ENCODE measurements at places on chromosomes 11 and 22. TPM values are rescaled to one million over a fixed set of nuclear protein-coding genes. Genes with fewer than 3 reads are reported as not detected.
A peak's percentile ranks its signal among the peaks of the same experiment; 100 is the strongest.

LSP1 gene
- total RNA-seq: 227 TPM

CALCB gene
- 6.8 TPM for total RNA-seq

DNA sequence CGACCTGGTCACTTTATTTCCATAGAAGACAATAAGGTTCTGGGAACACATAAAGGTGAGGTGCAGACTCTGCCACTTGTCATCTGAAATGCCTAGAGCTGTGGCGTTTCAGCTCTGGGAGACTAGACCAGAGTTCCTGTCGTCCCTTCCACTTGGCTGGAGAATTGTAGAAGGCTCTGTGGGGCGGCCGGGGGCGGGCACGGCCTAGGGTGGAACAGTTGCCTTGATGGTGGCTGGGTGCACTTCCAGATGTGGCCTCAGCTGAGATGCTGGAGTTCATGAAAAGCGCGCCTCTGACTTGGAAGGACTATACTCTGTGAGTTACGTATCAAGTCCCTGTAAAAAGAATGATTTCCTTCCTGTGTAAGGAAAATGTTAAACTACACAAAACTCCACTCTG, 16.8 kb downstream of the TRMU start:
- DNase-seq: no peak
- H3K4me3 ChIP-seq: no peak overlapping the region
- peaks cover 50% of the 10 kb centered on the region for H3K36me3 ChIP-seq
- no peak overlapping the region for H3K27ac ChIP-seq
- no peaks in the 10 kb centered on the region for H3K4me1 ChIP-seq

DNA sequence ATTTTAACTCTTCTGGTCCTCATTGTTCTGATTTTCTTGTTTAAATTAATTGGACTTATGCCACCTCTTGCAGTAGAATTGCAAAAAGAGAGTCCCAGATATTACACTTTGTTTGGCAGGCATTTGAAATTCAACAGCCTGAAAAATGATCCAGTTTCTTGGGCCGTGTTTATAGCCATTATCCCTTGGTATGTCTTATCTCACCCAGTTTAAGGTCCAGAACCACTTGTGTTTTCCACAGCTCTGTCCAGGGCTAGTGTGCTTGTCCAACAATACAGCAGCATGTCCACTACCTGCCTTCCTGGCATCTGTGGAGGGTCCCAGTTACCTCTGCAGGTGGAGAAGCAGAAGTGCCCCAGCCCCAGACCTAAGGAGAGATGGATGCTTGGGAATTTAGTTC, 397.4 kb downstream of the SOX6 start:
- H3K27ac ChIP-seq: no peak overlapping the region
- H3K36me3 ChIP-seq: no peaks in the 10 kb centered on the region
- H3K27me3 ChIP-seq: peaks cover 2% of the 10 kb centered on the region
- H3K4me3 ChIP-seq: no peak overlapping the region
- no peaks in the 10 kb centered on the region for H3K4me1 ChIP-seq
- DNase-seq: no peak

- H3K27me3 ChIP-seq: peaks cover 18% of the 10 kb centered on the region
- H3K4me1 ChIP-seq: no peaks in the 10 kb centered on the region
- no peak for DNase-seq
- H3K36me3 ChIP-seq: no peaks in the 10 kb centered on the region
- no peak overlapping the region for H3K4me3 ChIP-seq
These were observed 89.4 kb downstream of the YAP1 start for GRCh38 chr11:102199673-102200072.

MUC5AC gene
- not detected for total RNA-seq

GRCh38 chr11:8832571-8833260, 78.3 kb upstream of the AKIP1 start:
- H3K36me3 ChIP-seq: no peaks in the 10 kb centered on the region
- DNase-seq: peak; percentile 25
- H3K4me3 ChIP-seq: no peak overlapping the region
- peaks cover 5% of the 10 kb centered on the region for H3K4me1 ChIP-seq

- peak; percentile 44 for DNase-seq
- H3K4me1 ChIP-seq: peaks cover 12% of the 10 kb centered on the region
- H3K27ac ChIP-seq: no peak overlapping the region
- H3K36me3 ChIP-seq: no peaks in the 10 kb centered on the region
These were observed 14.7 kb downstream of the EPS8L2 start for GRCh38 chr11:720642-721246.
